Vagina (tissue), 2 donors: ENCODE measurements at places on chromosomes 7 and 10. TPM values are rescaled to one million over a fixed set of nuclear protein-coding genes. Genes with fewer than 3 reads are reported as not detected.

- DNase-seq = no peak
These were observed 14.7 kb downstream of the FKBP6 start for GRCh38 chr7:73342645-73343044.

- DNase-seq = no peak
These were observed 60.5 kb downstream of the PWWP2B start for GRCh38 chr10:132457328-132458070.

FAM131B gene
- 1.5 TPM for total RNA-seq

DNA sequence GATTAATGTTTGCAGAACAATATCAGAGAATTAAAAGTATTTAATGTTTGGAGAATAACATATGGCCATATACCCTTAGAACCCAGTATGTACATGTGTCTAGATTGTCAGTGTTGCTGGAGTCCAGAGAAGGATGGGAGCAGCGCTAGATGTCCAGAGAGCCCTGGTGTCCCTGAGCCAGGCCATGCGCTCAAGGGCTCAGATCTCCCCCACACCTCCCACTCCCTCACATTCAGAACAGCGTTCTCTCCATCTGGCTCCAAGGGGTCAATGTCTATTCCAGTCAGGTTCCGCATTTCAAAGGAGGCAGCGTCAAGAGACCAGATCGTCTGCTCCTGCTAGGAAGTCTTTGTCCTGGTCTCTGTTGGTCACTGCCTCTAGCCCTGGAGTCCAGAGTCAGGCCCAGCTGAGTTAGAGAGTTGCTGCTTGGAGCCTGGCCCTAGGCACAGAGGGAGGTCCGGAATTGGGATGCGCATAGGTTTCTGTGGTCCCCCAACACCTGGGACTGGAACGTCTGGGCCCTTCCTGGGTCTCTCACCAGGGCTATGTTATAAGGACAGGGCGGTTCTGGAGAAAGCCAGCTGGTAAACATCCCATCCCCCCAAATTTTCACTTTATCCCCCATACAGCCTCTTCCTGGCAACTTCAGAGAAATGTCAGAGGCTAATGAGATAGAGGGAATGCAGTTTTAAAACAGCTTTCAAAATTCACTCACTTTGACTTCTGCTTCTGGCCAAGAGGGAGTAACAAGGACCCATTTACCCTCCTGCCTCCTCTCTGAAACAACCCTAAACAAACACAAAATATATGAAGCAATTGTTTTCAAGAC is 6.5 kb upstream of the WDR86 start:
- no peak for DNase-seq

CALML3 gene
- 50.6 TPM for total RNA-seq

DNA sequence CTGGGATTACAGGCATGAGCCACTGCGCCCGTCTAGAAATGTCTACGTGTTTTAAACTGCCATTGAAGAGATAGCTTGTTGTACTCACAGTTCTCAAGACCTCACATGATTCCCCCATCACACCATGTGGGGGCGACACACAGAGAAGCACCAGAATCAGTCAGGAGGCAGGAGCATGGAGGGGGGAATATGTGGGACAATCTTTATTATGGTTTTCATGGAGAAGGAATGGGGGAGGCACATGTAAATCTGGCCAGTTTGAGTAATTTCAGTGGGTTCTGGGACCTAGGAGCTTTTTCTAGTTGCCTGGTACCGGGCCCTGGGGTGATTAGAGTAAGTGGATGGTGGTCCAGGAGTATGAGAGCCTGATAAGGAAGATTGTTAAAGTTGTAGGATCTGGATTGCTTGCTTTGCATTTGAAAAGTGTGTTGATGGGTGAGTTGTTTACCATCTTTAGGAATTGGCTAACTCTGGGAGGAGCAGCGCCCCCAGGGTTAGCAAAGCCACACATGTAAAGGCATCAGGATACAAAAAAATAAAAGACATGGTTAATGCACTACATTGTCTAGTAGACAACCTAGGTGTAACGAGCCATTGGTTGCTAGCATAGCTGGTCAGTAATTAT is 85.4 kb upstream of the SLC13A1 start:
- DNase-seq = no peak

DNA sequence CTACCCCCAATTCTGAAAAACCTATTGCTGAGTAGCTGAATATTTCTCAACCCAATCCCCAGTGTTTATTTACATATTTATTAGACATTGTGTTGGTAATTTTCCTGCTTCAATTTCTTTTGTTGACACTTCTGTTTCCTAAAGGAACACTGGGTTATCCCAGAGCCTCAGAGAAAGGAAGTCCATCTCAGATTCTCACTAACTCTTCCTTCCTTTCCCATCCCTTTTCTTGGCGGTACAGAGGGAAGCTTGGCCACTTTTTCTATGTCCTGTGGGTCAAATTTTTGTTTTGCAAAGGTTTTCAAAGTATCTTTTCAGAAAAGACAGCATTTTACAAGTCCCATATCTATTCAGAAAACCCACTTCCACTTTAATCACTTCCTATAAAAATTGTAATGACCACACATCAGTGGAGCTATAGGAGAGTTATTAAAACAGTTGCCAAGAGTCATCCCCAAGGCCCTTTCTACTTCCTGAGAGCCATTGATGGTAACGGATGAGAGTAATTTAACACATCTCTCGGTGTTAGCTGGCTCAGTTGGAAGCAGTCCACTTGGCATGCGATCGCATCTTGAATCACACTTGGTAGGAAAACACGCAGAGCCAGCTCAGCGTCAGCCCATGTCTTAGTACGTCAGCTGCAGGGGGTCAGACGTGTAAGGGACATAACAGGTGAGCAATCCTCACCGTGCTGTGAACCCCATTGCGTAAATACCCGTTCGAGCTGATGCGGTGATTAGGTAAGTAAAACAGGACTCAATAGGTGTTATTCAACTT is 231.1 kb upstream of the ADARB2 start:
- DNase-seq = no peak

- no peak for DNase-seq
These were observed 141.4 kb downstream of the ICA1 start for GRCh38 chr7:8120390-8121058.

PTPN20 gene
- total RNA-seq = 1.5 TPM

TMEM229A gene
- total RNA-seq = not detected

GRCh38 chr7:39168403-39169098 is 190.8 kb downstream of the POU6F2 start:
- no peak for DNase-seq

- no peak for DNase-seq
These were observed 30.4 kb downstream of the LEP start for GRCh38 chr7:128271471-128271941.

DNA sequence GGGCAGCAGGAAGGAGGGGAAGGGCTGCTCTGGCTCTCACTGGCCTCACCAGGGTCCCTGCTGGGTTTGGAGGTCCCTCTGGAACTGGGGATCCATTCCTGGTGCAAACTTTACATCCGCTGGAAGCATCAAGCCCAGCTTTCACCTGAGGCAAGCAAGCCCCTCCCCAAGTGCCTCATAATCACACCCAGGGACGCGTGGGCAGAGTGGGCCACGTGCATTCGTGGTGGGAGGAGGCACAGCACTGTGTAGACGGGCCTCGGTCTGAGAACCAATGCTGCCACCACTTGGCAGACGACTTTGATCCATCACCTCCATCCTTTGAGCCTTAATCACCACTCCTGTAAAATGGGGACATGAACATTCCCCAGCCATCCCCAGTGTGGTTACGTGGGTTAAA is 74.1 kb downstream of the VWA2 start:
- no peak for DNase-seq

TMEM196 gene
- total RNA-seq = not detected

- no peak for DNase-seq
These were observed 14.9 kb upstream of the SLIT1 start for GRCh38 chr10:97200616-97201015.

CALD1 gene
- total RNA-seq = 343 TPM

SKIDA1 gene
- total RNA-seq = 2.7 TPM

DNA sequence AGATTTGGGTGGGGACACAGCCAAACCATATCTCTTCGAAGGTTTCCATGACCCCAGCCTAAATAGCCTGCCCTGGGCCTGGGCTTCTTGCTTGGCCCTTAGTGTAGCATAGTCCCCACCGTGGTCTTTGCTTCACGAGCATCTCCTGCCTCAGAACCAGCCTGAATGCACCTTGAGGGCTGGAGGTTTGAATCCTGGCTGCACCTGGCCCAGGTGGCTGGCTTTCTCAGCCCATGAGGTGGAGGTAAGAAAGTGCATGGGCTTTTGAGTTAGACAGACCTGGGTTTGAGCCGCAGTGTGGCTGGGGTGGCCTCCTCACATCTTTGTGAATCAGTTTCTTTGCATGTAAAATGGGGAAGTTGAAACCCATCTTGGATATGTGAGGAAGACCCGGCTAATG is 24.2 kb upstream of the PCBD1 start:
- DNase-seq = no peak

GPR15LG gene
- total RNA-seq = 98.0 TPM

HMX3 gene
- total RNA-seq = not detected
